ENCODE measurements at places on chromosomes 6 and 20. TPM values are rescaled to one million over a fixed set of nuclear protein-coding genes. Genes with fewer than 3 reads are reported as not detected.

GRCh38 chr20:13870170-13870748, 85.4 kb downstream of the NDUFAF5 start:
- no peak for DNase-seq

DNA sequence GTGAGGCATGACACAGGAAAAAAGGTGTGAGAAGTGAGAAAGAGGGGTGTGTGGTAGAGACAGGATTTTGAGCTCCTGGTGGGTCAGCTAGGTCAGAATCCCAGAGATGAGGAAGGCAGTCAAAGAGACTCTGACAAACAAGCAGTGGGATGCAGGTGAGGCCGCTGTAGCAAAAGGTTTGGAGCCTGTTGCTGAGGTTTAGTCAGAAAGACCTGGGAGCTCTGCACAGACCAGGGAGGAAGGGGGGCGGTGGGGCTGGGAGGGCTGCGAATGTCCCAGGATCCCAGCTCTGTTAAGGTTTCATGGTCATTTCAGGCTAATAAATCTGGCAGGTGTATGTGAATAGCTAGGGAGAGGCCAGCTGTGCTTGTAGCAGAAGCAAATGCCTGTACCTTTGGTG, 373.9 kb upstream of the SYNCRIP start:
- DNase-seq = no peak

DNA sequence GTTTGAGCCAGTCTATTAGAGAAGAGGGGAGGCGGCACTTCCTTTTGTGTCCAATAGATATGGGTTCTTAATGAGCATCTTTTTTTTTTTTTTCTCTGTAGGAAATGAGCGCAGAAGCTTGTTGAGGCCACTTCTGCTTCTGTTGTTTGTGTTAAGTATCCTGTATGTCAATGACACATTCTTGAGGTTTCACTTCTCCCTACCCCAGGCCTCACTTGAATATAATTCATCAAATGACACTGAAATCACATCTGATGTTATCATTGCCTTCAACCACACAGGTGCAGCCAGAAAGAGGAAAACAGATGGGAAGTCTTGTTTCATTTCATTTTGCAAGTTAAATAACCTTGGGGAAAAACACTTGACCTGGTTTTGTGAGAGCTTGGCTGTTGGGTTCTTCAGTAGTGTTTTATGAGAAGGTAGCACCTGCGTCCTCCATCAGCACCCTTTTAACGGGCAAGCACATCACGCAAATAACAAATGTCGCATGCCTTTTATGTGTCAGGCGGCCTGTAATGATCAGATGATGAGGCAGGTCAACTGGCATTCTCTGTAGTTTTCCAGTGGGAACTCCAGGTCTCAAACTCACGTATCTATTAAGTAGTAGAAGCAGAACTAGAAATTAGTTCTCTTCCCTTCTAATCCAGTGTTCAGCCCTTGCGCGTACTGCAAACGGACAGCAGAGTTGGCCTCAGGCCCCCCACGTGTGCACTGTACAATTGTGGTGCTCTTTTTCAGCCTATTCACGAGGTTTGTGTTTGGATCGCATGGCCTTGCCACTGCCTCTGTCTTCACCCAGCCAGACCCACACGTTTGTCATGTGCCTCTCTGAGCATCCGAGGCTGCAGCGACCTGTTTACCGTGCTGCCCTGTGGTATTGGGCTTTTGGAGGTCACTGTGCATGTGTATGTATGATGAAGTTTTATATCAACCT, 23.5 kb downstream of the PLEKHG1 start:
- DNase-seq = no peak

DNA sequence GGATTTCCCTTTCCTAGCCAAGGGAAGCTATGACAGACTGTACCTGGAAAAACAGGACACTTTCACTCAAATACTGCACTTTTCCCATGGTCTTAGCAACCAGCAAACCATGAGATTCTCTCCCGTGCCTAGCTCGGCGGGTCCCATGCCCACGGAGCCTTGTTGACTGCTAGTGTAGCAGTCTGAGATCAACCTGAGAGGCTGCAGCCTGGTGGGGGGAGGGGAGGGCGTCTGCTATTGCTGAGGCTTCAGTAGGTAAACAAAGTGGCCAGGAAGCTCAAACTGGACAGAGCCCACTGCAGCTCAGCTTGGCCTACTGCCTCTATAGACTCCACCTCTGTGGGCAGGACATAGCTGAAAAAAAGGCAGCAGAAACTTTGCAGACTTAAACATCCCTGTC, 61.8 kb downstream of the EPM2A start:
- DNase-seq = no peak

DNA sequence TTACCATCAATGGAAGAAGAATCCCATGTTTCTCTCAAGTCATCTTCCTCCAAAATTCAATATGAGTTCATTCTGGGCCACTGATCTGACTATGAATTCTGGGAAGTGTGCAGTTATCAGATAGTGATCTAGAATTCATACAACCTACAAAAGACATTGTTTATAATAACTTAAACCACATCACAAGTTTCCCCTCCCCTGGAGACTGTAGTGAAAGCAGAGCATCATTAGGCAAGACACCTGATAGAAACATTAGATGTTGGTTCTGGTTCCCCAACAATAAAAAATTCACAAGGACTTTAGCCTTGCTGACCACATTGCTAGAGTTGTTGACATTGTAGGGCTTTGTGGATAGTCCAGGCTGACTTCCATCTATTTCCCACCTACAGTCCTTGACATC, 506.4 kb upstream of the JAG1 start:
- no peak for DNase-seq

CRIP3 gene
- polyA plus RNA-seq = not detected

BCKDHB gene
- polyA plus RNA-seq = 33.8 TPM

DNA sequence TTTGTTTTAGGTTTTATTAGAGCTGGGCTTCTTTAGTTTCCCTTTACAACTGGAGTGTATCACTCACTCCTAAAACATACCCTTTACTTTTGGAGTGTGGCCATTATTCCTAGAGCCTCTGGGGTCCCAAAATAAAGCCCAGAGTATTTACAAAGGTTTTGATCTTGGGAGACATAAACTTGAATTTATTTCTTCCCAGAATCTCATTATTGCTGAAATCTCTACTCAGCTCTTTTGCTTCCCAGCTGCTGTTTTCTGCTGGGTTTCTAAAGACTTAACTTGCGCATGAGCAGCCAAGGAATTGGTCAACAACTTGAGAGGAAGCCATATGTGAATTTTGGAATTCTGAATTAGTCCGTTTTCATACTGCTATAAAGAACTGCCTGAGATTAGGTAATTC, 94.5 kb upstream of the NRSN1 start:
- DNase-seq = no peak

TNXB gene
- 5.2 TPM for polyA plus RNA-seq

DNA sequence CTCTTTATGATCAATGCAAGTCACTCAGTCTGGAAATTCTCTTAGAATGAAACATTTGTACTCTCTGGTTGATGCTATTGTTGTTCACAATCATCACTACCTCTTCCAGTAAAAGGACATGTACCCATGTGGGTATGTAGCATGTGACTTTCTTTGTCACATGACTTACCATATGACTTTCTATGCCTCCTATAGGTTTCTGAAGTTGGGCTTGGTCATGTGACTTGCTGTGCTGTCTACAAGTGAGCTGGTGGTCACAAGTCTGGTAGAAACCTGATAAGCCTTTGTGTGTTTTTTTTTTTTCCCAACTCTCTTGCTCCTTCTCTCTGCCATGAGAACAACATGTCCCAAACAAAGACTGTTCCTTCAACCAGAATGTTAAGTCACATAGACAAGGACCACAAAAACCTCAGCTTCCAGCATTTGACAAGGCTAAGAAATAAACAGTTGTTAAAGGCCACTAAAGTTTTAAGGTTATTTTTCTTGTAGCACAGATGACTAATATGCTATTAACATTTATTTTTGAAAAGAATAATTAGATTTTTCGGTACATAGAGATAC, 379.2 kb upstream of the SLC35B3 start:
- no peak for DNase-seq

GRCh38 chr6:17930321-17930993, 57.0 kb downstream of the KIF13A start:
- DNase-seq = peak; percentile 55

- no peak for DNase-seq
These were observed 19.9 kb downstream of the TPD52L1 start for GRCh38 chr6:125173341-125174095.

- no peak for DNase-seq
These were observed 108.5 kb upstream of the RALGAPA2 start for GRCh38 chr20:20820785-20821483.

ZNF165 gene
- polyA plus RNA-seq = 0.41 TPM

HLA-DOA gene
- polyA plus RNA-seq = not detected

GRCh38 chr6:159193923-159194322, 24.7 kb downstream of the FNDC1 start:
- peak; percentile 68 for DNase-seq

DNA sequence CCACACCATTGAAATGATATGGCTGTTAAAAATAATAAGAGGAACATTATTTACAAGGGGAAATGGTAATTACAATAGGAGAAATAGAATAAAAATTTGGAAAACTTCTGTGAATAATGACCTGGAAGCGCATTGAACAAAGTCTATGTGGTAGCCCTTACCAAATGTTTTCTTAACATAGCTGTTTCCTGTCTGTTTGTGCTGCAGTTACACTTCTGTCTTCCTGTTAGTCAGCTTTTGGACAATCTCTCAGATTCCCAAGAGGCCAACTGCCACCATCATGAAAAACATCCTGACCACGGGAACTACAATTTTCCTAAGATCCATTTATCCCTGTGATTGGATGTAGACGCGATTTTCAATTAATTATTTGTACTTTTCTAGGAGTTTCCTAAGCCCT, 754.4 kb upstream of the MARCKS start:
- peak; percentile 19 for DNase-seq

AGER gene
- polyA plus RNA-seq = 1.4 TPM

COL9A3 gene
- 0.25 TPM for polyA plus RNA-seq

HLA-DRA gene
- polyA plus RNA-seq = 2.0 TPM

DNA sequence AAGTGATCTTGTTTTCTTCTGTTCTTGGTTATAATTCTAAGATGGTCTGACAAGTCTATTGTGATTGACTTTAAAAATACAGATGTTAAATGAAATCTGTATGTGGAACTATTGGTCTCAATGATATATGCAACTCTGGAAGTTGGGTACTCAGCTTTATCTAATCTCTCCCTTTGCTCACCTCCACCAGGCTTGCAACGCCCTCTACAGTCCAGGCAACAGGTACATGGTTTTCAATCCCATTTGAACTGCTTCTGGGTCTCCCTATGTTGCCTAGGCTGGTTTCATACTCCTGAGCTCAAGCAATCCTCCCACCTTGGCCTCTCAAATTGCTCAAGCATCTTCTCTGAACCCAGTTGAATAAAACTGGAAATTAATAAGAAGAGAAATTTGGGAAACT, 25.6 kb upstream of the HLA-DQB1 start:
- no peak for DNase-seq

CST11 gene
- not detected for polyA plus RNA-seq

GRCh38 chr6:151689499-151690201, 117.8 kb upstream of the ESR1 start:
- DNase-seq = peak; percentile 27

DNA sequence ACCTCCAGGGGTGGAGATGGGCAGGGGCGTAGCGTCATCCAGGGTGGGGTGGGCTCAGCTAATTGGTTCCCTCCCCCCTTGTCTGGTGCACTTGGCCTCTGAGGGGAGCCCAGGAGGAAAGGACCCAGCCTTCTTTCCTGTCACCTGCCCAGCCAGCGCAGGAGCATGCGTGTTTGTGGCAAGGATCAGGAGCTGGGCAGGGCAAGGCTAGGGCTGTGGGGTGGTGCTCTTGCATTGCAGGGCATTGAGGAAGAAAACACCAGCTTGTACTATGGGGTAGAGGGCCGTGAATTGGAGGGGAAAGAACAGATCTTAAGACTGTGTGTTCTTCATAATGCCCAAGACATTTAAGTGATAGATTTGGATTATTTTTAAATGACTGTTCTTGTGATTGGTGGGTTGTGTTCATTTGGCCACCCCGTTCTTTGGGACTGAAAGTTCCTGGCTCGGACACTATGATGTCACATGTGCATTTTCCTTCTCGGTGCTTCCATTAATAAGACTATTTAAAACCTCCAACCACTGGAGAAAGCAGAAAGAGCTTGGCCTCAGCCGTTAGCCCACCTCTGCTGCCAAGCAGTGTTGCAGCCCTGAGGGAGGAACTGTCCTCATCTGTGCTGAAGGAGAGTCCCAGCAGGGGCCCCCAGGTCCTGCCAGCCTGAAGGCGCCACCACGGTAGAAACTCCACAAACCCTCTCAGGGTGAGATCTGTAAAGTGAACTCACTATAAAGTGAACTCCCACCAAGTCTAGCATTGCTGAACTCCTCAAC, 136.2 kb upstream of the INSM1 start:
- no peak for DNase-seq

- DNase-seq = no peak
These were observed 6.0 kb upstream of the TJAP1 start for GRCh38 chr6:43471399-43471798.

GRCh38 chr6:144423167-144423566, 138.0 kb downstream of the UTRN start:
- DNase-seq = no peak

DNA sequence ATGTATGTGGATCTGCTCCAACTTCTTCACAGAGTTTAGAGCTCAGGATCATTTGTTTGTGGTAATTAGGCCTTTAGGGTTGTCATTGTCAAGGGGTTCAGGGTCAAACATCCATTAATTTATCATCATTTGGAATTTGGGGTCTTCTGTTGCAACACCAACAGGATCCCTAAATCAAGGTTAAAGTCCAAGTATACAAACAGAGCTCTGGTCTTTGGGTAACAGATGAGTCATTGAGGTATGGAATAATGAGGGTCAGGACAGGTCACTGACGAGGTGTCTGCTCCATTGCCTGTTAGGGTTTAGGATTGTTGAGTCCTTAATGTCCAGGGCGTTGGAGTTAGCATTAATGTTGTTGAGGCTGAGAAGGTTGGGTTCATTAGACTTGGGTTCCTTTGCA, 47.6 kb downstream of the PRND start:
- no peak for DNase-seq

- DNase-seq = no peak
These were observed 54.9 kb downstream of the LY86 start for GRCh38 chr6:6643398-6643797.

GRCh38 chr6:80151635-80152034, 45.2 kb downstream of the BCKDHB start:
- DNase-seq = no peak

- no peak for DNase-seq
These were observed 552.4 kb downstream of the RFPL4B start for GRCh38 chr6:112899541-112899940.

DNA sequence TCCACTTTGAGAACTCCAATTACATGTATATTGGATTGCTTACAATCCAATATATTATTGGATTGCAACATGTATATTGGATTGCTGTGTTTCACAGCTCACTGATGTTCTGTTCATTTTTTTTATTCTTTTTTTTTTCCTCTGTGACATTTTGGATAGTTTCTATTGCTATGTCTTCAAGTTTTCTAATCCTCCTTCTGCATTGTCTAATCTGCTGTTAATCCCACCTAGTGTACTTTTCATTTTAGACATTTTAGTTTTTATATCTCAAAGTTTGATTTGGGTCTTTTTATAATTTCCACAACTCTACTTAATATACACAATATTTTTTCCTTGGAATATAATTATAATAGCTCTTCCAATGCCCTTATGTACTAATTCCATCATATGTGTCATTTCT, 34.5 kb downstream of the CNBD2 start:
- DNase-seq = no peak

SPDEF gene
- polyA plus RNA-seq = not detected

LY6G5C gene
- 5.1 TPM for polyA plus RNA-seq

TGM3 gene
- 0.25 TPM for polyA plus RNA-seq

PI16 gene
- 390 TPM for polyA plus RNA-seq
